ENCODE measurements at places on chromosomes 2 and 18.

DNA sequence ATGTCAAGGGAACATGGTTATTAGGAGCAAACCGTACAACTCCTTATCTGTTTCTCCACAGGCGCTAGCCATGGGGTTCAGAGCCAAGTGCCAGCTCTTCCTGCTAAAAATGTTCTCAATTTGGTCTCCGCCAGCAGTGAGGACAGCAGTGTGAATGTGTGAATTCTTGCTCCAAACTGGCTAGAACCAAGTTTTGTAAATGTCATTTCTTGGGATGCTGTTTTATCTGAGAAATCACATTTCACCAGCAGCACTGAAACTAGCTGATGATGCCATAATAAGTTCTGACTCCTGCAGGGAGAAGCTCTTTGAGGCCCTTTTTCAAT lies 140.6 kb upstream of the LGALSL start:
- no peak for DNase-seq

- DNase-seq: no peak
Measured at GRCh38 chr2:204129591-204130294, 193.2 kb downstream of the ICOS start.

DNA sequence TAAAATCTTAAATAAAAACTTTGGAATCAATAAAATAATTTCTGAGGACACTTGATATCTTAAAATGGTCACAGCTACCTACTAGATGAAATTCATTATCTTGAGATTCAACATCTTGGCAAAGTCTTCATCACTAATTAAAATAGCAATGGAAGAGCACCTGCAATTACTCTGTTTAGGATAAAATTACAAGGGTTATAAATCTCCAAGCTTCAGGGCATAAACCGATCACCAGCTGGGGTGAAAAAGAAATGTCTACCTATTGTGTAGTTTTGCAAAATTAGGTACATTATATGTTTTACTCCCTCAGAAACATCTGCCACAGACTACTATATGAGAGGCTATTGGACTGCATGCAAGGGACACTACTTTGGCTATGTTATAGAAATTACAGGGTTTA lies 327.1 kb downstream of the CCDC178 start:
- DNase-seq: no peak

- no peak for DNase-seq
Measured at GRCh38 chr2:53708988-53709387, 58.6 kb upstream of the CHAC2 start.

GRCh38 chr2:146123256-146123655 lies 1603.3 kb upstream of the ZEB2 start:
- DNase-seq: no peak

GRCh38 chr2:21280793-21281192 lies 157.0 kb downstream of the TDRD15 start:
- no peak for DNase-seq
